Lower leg skin (tissue), 4 donors: ENCODE measurements at places on chromosomes 3 and 15. TPM values are rescaled to one million over a fixed set of nuclear protein-coding genes. Genes with fewer than 3 reads are reported as not detected.

The NGRN gene
- 66.8 TPM for total RNA-seq

The SLC28A2 gene
- total RNA-seq: not detected

The TOPBP1 gene
- 18.1 TPM for total RNA-seq

The BCHE gene
- 6.3 TPM for total RNA-seq

The CHRNA3 gene
- 0.36 TPM for total RNA-seq

The ZNF660 gene
- 0.20 TPM for total RNA-seq

The UPK1B gene
- 1.7 TPM for total RNA-seq

The ALDH1L1 gene
- 2.3 TPM for total RNA-seq

The CLDN1 gene
- total RNA-seq: 1,148 TPM

GRCh38 chr3:179666436-179667035, 13.7 kb downstream of the USP13 start:
- no peak for DNase-seq

GRCh38 chr3:179671747-179672242, 19.0 kb downstream of the USP13 start:
- DNase-seq: no peak

- DNase-seq: no peak
Observed at GRCh38 chr3:55283441-55283925, 203.6 kb downstream of the WNT5A start.

DNA sequence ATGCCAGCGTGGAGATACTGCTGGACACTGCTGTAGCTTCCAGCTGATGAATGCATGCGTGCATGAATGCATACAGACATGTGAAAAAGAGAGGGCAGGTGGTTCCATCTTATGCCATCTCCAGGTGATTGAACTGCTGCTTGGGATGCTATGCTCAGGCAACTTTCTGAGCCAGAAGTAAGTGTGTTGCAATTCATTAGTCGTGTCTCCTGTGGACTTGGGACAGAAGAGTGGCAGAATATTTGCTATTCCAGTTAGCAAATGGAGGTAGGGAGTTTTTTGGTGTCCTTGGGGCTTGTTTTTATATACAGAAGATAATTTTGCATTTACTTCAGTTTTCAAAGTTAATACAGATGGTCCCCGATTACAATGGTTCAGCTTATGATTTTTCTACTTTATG, 33.3 kb downstream of the ANKDD1A start:
- no peak for DNase-seq

DNA sequence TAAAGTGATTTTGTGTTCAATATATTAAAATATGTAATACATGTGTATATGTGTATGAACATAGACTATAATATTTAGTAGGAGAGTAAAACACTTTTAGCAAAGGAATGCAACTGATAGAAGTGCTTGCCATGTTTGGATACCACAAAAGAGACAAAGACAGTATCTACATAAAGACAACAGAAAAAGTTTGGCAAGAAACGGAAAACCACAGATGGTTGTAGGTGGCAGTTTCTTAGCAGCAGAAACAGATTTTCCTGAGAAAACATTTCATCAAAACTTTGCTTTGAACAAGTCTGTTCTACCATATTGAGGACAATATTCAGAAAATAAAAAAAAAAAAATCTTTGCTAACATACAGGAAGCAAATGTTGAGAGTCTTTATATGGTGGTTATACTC, 1560.4 kb upstream of the GBE1 start:
- DNase-seq: no peak

GRCh38 chr15:31235311-31236183, 91.1 kb upstream of the KLF13 start:
- no peak for DNase-seq

DNA sequence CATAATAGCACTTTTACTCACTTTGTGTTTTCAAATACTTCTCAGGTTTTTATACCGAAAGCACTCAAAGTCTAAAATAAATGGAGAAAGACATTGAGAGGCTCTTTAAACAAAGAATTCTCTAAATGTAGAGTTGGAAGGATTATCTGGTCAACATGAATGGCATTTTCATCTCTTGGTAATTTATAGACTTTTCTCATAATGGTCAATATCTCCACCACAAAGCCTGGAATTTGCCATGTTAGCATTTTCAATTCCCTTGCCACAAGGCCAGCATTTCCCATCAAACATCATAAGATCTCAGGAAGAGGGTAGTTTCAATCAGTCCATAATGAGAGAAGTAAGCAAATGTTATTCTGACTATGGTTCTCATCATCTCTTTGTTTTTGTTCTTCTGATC, 293.0 kb downstream of the CADM2 start:
- DNase-seq: no peak

DNA sequence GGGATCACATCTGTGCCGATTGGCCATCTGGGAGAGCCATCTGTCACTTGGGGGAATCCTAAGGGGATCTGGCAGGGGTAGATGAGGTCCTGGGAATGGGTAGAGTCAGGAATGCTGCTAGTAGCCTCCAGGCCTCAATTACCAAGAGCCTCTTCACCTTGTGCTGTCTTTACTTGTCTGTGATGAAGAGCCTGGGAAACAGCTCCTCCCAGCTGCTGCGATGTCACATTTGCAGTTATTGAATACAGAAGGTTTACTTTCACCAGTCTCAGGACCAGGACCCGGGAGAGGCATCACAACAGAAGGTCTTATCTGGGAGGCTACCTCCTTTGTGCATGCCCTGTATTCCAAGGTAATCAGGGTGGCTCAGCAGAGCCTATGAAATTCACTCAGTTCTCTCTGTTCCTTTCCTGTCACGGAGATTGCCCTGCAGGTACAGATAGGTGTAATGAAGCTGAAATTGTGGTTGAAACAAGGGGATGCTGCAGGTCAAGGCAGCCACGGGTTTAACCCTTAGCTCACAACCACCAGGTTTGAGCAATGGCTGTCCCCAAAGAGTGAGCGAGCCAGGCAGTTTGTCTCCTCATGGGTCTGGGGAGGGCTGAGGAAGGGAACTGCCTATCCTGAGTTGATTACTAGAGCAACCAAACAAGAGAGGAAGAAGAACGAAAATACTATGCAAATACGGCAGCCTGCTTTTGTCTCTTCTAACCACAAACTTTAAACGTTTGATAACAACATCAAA, 298.9 kb upstream of the RORA start:
- no peak for DNase-seq

GRCh38 chr3:171797265-171797679, 13.0 kb downstream of the PLD1 start:
- DNase-seq: no peak

GRCh38 chr3:134235577-134236076, 15.0 kb downstream of the RYK start:
- DNase-seq: no peak

DNA sequence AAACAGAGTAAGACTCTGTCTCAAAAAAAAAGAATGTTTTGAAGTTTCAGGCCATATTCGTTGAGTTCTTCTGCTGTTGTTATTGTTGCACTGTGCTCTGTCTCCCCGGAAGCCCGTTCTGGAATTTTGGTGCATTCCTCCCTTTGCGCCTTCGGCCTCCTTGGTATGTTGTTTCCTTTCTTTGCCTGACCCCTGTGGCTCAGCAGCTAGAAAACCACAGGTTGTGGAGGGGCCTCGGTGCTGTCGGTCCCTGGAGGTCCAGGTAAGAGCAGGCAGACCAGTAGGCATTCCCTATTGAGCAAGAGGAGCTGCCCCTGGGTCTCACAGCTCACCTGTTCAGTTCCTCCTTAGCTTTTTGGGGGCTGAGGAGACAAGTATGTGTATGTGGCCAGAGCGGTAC, 51.0 kb upstream of the DLG1 start:
- DNase-seq: no peak

DNA sequence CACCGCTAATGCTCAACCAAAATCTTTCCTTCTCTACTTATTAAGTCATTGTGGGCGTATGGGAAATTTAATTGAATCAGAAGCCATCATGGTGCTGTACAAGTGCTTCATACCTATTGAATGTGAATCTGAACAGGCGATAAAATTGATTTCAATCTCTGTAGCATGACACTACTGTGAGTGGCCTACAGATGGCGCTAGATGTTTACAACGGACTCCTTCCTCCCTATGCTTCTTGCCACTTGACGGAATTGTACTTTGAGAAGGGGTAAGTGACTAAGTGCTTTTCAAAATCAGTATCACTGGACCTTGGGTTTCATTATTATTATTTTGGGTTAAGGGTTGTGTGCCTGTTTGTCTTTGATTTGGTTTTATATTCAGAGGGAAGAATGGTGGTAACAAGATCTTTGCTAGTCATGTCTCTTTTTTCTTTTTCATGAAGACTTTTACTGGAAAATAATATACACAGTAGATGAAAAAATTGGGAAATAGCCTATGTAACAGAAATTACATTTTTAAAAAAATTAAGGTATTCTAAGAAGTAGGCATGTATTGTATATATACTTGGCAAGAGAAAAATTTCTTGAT, 35.4 kb downstream of the ACP3 start:
- no peak for DNase-seq

DNA sequence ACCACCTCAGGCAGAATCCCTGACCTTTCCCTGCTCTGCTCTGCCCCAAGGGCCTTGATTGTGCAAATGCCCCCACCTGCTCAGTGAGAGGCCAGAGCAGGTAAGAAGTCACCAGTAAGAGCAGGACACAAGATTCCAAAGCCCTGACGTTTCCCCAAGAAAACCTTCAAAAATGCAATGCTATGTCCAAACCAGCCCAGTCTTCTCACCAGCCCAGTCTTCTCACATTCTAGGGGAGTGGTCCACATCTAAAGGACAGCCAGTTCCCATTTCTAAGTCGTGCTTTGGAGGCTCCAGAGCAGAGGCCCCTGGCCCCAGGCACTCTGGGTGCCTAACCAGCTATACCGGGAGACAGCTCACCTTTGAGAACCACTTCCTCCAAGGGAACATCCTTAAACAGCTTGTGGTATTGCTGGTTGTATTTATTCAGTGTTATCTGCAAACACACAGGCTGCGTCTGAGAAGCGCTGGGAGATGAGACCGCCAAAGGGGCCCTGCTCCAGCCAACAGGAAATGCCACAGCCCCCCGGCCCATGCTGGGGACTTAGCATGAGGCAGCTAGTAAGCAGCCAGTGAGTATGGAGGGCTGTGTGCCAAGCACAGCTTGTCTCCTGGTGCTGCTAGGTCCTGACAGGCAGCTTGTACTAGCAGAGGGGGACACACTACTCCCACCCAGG, 29.3 kb downstream of the GRAMD2A start:
- peak; percentile 82 for DNase-seq

DNA sequence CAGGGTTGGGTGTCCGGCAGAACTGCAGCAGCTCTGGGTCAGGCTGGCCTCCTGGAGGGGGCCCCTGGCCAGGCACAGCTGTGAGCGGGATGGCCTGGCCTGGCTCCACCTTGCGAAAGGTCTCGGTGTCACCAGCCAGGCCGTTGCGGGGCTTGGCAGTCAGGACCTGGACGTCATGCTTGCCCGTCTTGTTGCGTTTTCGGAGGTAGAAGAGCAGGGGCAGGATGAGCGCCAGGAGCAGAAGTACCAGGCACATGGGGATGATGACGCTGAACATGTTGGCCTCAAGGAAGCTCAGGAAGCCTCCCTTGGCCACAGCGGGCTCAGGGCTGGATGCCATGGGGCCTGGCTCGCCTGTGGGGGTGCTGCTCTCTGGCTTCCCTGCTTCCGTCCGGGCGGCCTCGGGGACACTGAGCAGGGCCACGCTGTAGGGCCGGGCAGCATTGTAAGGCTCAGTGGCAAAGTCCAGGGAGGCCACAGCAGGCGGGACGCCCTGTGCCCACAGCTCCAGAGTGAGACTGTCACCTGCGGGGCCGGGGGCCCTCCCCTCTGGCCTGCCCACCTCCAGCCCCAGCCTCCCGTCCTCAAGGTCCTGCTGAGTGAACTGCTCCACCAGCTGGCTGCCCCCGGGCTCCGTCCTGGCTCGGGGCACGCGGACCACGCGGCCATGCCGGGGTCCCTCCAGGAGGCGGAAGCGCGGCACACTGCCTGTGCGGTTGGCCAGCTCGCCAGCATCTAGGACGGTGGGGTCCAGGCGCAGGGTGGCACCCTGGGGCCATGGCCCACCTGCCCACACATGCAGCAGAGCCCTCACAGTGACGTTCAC, 28.1 kb downstream of the SNX33 start:
- no peak for DNase-seq

GRCh38 chr3:51657234-51657633, 13.8 kb upstream of the TEX264 start:
- no peak for DNase-seq

DNA sequence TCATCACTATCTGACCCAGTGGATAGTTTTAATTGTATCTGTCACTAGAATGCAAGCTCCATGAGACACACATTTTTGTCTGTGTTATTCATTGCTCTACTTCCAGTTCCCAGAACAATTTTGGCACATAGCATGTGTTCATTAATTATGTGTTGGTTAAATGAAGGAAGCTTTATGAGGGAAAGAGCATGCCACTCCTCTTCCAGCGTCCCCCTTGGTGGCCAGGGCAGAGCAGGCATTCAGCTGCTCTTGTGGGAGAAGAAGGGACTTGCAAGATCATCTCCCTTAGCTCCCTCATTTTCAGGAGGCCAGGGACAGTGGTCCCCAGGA, 489 bp upstream of the GALNT15 start:
- no peak for DNase-seq

DNA sequence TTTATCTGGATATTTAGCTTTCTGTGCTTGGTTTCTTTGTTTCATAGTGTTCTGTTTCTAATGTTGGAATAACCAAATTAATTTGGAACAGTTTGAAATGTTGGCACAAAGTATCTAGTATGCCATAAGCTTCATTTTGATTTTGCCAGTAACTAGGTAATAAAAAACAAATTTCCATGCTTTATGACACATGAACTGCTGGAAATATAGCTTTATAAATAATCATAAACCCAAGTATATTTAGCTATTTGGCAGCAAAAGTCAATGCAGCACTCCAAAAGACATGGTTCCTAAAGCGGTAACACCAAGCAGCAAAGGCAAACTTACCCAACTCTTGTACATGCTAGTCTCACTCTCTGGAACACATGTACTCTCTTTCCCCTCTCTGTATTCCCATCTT, 106.0 kb upstream of the CCNL1 start:
- no peak for DNase-seq

- DNase-seq: no peak
Observed at GRCh38 chr3:178193846-178194245, 342.4 kb upstream of the KCNMB2 start.

DNA sequence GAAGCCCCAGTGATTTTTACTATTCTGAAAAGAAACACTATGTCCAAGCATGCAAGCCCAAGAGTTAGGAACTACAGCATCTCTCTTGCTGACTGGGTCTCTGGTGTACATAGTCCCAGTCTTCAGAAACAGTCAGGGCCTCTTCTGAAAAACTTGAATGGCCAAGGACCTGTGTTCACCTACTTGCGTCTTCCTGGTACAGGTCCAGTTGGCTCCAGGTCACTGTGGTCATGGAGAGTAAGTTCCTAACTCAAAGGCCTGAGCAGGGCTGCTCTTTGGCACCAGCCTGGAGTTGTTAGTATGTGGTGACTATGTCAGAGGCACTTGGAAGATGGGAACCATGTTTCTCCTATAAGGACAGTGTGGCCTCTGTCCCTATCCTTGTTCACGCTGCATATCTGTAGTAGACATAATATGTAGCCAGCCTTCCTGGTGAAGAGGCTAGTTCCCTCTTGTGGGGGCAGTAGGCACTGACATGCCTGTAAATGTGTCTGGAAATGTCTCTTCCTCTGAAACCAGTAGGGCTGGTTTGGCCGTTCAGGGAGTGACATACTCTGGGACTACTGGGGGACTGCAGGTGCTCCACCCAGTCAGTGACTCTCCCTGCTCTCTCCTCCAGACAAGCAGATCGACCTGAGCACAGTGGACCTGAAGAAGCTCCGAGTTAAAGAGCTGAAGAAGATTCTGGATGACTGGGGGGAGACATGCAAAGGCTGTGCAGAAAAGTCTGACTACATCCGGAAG, 2.6 kb upstream of the RBM15B start:
- DNase-seq: peak; percentile 80
